ENCODE measurements at places on chromosomes 6 and 20.

DNA sequence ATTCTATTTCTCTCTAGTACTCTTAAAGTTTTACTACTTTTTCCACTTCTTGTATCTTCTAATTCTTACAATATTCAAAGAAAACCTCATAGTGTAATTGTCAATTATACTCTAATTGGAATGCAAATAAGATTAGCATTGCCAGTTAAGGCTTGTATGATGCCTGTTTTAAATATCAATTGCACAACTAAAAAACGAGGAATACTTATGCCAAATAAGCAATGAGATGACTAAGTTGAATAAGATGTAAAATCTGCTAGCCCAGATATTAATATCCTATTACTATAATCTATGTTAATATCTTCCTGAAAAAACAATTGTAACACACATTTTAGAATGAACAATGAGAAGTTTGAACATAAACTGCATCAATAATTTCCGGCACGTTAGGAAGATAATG lies 13.3 kb upstream of the AKAP7 start:
- no peak for DNase-seq

GRCh38 chr20:40233406-40233805 lies 455.6 kb downstream of the MAFB start:
- no peak for DNase-seq

- DNase-seq, result no peak
Measured at GRCh38 chr6:21596949-21597682, 3.6 kb downstream of the SOX4 start.

- DNase-seq, result no peak
Measured at GRCh38 chr20:59342023-59342957, 41.9 kb downstream of the EDN3 start.

DNA sequence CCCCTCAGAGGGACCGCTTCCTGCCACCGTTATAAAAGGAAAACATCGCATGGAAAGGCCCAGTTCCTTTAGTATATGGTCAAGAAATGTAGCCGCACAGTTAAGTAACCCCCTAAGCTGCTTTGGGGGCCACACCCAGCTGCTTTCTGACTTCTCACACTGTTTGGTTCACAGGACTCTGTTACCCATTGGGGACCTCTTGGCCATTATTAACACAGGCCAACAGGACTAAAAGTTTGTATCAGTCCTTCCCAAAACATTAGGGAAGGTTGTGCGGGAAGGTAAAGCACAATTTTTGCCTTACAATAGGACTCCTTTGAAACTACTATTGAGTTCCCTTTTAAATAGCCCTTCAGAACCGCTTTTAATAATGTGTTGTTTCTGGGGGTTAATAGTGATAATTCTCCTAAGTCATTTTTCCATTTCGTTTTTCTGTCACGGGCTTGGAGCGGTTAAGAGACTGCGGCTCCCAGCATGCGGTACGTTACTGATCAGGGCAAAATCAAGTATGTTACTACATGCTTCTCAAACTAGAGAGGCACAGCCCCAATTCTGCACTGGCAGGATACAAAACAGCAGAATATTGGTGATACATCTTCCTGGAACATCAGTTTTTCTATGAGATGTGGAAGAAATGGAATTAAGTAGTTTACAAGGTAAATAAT lies 668 bp upstream of the RPP40 start:
- no peak for DNase-seq

- no peak for DNase-seq
Measured at GRCh38 chr20:40241596-40242343, 447.3 kb downstream of the MAFB start.

DNA sequence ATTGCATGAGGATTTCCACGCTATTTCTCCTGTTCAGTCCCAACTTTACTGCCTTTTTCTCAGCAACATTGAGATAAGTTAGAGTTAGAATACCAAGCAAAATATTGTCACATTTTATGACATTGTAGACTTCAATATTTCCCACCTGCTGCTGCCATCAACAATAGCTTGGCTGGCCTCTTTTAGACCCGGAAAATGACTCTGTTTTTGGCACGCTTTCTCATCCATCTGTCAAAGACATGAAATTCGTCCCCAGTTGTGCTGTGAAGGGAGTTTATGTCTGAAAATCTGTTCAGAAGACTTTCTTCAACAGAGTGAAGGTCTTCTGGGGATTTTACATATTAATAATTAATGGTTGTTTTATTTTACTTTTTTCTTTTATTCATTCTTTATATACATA lies 857.3 kb downstream of the FRK start:
- no peak for DNase-seq

DNA sequence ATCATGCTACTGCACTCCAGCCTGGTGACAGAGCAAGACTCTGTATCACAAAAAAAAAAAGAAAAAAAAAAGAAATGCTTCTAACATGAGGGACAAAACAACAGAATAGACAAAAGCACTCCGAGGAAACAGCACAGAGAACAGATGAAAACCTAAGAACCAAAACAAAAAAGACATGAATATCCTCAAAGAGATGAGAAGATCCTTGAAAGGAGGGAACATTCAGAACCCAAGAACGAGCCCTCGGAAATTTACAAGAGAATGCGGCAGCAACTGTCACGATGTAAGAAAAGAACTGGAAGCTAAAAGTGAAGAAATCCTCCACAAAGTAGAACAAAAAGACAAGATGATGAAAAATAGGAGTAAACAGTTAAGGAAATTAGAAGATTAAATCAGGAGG lies 21.2 kb downstream of the ADA start:
- DNase-seq, result no peak

GRCh38 chr6:48073976-48074767 lies 36.8 kb downstream of the PTCHD4 start:
- no peak for DNase-seq

DNA sequence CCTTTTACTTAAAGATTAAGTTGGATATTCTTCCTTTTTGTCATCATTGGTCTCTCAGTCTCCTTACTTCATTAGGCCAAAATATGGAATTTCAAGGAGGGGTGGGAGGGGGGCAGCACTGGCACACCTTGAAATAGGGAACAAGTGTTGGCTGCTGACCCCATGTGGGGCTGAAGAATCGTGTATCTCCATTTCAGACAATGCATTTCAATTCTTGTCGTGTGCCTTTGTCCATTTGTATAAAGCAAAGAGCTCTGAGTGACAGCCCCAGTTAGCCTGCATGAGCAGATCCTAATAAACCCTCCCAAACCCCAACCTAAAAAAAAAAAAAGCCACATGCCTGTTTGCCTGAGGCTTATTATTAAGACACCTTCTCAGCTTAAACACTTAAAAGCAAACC lies 1.0 kb upstream of the TFAP2D start:
- no peak for DNase-seq

GRCh38 chr6:42532038-42532669 lies 31.7 kb upstream of the UBR2 start:
- peak; percentile 33 for DNase-seq

GRCh38 chr6:110693296-110693695 lies 122.0 kb downstream of the CDK19 start:
- DNase-seq, result no peak

DNA sequence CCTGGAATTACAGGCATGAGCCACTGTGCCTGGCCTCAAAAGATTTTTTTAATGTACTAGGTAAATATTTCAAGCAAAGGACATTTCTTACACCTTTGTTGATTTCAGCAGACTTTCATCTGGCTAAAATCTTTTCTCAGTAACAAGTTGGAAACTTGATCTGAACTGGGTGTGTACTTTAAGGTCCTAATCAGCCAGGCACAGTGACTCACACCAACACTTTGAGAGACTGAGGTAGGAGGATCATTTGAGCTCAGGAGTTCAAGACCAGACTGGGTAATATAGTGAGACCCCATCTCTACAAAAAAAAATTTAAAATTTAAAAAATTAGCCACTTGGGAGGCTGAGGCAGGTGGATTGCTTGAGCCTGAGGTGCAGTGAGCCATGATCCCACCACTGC lies 7.0 kb upstream of the RALGAPA2 start:
- DNase-seq, result no peak

DNA sequence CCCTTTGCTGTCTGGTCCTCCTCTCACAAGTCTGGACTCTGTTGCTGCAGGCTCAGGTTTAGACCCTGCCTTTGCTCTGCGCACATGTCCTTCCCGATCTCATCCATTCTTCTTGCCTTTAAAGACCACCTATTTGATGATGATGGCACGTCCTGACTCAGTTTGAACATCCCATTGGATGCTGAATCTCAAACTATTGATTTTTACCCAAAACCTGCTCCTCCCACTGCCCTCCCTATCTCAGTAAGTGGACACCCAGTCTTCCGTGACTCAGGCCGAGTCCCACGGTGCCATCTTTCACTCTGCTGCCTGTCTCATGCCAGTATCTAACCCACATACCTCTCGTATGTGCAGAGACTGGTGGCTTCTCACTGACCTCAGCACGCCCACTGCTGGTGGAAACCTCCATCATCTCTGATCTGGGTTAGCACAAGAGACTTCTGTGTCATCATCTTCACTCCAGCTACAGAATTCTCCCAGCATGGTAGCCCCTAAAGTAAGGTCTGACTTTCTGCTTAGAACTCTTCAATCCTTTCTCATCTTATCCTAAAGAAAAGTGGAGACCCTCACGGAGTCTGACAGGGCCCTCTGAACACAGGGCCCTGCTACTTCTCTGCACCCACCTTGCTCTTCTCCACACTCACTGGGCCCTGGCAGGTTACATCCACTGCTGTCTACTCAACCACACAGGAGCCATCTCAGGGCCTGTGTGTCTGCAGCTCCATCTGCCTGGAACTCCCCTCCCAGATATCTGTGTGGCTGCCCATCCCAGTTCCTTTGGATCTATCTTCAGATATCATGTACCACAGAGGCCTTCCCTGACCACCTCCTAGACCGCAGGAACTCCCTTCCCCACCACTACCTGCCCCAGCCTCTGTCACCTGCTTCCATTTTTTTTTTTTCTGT lies 387.1 kb upstream of the AGPAT4 start:
- no peak for DNase-seq
